ENCODE measurements at places on chromosomes 7 and 10.

DNA sequence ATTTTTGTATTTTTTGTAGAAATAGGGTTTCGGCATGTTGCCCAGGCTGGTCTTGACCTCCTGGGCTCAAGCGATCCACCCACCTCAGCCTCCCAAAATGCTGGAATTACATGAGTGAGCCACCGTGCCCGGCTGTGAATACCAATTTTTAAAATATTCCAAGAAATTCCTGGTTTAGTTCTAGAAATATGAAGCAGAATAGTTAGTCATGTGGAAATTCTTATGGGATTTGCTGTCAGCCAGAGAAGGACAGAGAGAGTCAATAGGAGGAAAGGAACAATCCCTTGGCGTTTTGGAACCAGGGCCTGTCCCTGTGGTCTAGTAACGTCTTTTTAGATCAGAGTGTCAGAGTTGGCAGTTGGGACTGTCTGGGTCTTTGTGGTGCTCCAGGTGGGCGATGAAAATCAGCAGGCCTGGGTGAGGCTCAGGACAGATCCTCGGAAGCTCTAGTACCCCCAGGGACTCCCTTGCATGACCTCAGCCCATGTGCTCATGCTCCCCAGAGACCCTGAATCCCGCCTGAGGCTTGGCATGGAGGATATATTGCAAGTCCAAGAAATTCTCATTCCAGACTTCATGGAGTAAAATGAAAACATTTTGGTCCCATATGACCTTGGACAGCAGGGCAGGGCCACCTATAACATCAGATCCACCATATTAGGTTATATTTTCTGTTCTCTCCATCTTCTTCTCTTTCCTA lies 7.8 kb downstream of the NODAL start:
- DNase-seq, result no peak

DNA sequence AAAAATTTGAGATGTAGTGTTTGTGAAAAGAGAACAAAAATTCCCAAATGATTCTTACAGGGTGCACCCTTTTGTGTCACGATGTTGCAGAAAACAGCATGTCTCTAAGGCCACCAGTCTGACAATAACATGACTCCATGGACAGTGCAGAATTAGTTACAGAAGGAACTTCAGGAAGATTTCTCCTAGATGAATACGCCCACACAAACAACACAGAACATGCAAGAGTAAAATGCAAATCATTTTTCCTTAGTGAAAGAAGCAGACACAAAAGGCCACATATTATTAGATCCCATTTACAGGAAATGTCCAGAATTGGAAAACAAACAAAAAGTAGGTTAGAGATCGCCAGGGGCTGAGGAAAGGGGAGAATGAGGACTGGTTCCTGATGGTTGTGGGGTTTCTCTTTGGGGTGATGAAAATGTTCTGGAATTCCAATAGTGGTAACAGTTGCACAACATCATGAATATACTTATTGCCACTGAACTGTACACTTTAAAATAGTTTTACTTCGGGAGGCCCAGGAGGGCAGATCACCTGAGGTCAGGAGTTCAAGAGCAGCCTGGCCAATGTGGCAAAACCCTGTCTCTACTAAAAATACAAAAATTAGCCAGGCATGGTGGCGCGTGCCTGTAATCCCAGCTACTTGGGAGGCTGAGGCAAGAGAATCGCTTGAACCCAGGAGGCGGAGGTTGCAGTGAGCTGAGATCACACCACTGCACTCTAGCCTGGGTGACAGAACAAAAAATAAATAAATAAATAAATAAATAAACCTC lies 10.2 kb downstream of the ZC3HAV1 start:
- no peak for DNase-seq

DNA sequence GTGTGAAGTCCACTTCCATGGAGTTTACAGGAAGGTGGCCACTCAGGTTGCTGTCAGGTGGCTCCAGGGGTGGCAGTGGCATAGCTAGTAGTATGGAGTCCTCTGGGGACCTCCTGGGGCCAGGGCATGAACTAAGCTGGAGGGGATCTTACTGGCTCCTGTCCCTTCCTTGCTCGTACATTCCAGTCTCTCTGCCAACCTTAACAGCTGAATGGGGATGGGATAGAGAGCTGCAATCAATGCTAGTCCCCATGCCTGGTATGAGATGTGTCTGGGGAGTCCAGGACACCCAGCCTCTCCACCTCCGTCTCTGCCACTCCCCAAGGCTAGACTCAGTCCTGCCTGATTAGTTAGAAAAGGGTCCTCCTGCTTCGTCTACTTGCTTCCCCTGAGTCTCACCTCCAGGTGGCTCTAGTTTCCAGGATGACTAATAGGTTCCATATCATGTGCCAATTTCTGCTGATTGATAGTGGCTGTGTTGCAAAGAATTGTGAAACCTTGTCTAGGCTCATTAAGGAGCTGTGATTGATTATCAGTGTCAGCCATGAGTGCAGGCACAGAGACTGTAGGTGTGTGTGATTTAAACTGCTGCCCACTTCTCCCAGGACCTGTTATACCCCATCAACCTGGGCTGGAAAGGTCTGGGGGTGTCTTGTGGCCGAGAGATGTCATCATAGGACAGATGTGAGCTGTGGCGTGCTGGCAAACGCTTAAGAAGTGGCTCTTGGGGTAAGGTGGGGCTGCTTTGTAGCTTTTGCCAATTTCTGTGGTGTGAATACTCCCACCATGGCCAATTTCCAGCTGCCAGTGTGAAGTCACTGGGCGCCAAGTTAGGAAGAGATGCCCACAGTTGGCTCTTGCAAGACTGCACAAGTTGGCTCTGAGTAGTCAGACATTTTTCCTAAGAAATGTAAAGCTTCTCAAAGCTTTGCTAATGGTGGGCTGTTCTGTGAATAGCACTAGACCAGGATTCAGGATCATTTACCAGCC lies 59.8 kb downstream of the COL13A1 start:
- DNase-seq, result peak; percentile 8

GRCh38 chr10:78914060-78914378 lies 154.7 kb upstream of the ZMIZ1 start:
- DNase-seq, result no peak

DNA sequence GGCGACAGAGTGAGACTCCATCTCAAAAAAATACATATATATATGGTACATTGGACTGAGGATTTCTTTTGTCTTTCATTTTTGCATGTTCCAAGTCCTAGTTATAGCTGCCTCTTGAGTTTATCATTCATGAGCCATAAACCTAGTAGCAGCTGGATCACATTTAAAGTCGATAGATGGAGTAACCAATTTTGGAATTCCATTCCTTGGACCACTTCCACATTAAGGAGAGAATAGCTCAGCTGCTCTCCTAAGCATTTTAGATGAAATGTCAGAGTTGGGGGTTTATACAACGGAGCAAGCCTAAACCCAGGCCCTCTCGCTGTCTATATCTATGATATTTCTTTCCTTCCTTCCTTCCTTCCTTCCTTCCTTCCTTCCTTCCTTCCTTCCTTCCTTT lies 141.2 kb downstream of the LYZL1 start:
- no peak for DNase-seq

DNA sequence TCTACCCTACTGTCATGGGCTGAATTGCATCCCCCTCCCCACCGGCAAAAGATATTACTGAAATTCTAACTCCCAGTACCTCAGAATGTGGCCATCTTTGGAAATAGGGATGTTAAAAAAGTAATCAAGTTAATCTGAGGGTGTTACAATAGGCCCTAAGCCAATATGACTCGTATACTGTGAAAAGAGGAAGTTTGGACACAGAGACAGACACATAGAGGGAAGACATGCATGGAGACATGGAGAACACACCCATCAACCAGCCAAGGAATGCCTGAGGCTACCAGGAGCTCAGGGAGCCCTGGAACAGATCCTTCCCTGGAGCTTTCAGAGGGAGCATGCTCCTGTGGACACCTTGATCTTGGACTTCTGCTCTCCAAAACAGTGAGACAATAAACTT lies 138.2 kb upstream of the ADO start:
- DNase-seq, result no peak

- no peak for DNase-seq
Measured at GRCh38 chr10:77619964-77620703, 17.5 kb downstream of the KCNMA1 start.

GRCh38 chr7:158880973-158881372 lies 24.6 kb downstream of the DYNC2I1 start:
- DNase-seq, result no peak

GRCh38 chr10:63115732-63116383 lies 17.3 kb upstream of the NRBF2 start:
- DNase-seq, result no peak

DNA sequence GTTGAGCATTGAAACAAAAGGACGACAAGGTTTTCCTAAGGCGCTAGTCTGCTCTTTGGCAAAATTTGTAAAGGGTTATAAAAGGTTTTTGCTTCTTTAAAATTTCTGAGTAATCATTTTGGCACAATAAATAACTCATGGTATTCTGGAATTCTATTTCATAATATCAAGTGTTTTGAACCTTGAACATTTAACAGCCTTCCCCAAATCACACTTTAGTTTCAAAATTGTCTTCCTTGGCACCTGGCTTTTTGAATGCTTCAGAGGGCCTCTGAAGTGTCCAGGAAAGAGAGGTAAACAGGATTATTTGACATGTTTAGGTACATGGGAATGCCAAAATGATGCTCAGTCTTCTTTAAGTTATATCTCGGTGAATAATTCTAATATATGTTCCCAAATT lies 220.8 kb downstream of the PHF14 start:
- no peak for DNase-seq

GRCh38 chr7:120828528-120828927 lies 29.4 kb downstream of the TSPAN12 start:
- no peak for DNase-seq

DNA sequence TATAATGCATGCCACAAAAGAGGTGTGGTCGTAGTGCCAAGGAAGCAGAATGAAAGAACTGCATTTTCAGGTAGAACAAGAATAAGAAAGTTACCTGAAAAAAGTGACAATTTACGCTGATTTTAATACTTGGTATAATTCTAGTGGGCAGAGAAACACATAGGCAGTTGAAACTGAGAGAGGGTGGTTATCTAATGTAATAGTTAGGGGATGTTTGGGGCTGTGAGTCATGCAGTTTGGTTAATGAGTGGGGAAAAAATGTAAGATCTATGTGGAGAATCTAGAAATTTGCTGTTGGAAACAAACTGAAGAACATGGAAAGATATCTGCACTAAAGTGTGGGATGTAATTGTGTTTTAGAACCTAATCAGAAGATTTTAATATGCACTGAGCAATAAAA lies 33.7 kb downstream of the ZNF37A start:
- no peak for DNase-seq

DNA sequence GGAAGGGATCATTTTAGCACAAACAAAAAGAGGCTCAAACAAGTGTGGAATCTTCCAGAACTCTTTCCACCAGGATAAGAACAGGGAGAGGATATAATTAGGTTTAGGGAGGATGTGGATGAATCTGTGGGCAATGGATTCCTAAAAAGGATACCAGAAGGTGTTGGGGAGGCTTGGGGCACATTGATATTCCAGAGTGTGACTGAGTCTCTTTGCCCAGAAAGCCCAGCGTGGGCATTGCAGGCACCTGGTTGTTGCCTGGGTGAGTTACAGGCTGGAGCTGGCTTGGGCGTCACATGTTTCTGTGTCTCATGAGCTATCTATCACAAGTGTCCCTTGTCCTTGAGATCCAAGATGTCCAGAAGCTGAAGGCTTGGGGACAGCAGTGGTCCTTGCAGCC lies 3.3 kb downstream of the COL26A1 start:
- DNase-seq, result no peak

GRCh38 chr10:5989756-5990155 lies 12.4 kb upstream of the IL15RA start:
- DNase-seq, result no peak

DNA sequence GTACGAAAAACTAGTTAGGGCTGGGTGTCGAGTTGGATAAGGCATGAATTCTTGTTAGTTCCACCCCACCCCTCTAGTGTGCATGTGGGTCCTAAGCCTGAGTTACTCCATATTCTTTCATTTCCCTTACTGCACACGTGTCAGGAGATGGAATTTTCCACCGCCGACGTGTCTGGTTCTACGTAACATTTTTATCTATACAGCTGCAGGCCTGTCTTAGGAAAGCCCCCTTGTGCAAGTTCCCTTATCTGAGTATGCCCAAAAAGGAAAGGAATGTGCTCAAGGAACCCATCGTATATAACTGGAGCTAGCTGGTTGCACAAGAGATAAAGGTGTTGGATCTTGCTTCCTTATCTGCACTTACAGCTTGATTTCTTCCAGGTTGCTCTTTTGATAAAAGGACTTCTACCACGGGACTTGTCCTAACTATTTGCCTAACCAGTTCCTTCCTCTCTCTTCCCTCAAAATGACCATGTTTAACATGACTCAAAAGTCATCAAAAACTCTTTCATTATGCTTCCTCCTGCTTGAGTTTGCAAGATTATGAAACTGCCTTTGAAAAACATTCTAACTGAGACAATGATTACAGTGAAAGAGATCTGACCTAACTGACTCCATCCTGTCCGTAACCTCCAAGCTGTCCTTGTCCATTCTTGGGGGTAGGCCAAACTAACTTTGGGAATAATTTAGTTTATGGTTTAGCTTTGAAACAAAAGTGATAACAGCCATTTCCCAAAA lies 181.4 kb downstream of the AKR1D1 start:
- DNase-seq, result peak; percentile 99

- DNase-seq, result no peak
Measured at GRCh38 chr10:62582804-62583208, 208.6 kb downstream of the ZNF365 start.

DNA sequence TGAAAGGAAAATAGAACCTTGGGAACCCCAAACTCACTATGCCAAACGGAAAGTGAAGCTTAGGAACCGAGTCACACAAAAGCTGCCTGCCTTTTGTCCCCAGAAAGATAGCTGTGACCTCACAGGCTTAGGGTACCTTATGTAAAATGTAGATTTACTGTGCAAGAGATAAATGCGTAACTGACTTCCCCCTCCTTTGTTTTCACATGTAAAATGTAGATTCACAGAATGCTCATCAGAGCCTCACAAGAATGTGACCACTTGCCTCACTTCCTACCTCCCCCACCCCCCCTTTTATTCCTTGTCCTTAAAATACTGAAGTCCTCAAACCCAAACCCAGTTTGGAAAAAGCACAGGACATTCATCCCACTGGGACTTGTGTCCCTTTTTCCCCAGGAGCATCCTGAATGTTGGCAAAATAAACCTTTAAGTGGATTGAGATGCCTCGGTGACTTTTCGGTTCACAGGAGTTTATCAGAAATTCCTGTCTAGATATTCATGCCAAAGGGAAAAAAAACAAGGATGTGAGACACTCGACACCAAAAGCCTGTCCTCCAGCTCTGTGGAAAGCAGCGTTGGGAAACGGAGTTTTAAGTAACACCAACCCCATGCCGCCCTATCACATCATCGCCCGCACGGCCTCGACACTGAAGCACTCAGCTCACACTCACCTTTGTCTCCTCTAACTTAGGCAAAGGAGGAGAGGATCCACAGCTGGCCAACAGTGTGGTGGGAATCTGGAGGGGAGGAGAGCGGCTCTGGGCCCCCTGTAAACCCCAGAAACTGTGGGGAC lies 45.9 kb downstream of the SVIL start:
- DNase-seq, result no peak

GRCh38 chr7:122014697-122015096 lies 129.4 kb downstream of the AASS start:
- no peak for DNase-seq

GRCh38 chr10:113080925-113081229 lies 130.8 kb downstream of the TCF7L2 start:
- DNase-seq, result no peak

- no peak for DNase-seq
Measured at GRCh38 chr7:94223375-94224084, 171.2 kb upstream of the COL1A2 start.

GRCh38 chr10:99612167-99612831 lies 7.9 kb downstream of the SLC25A28 start:
- no peak for DNase-seq

- DNase-seq, result no peak
Measured at GRCh38 chr10:50470798-50471582, 152.8 kb downstream of the SGMS1 start.

GRCh38 chr7:29989257-29989995 lies at the start of gene SCRN1:
Gene SCRN1 (minus strand): TSS chr7:29989801. CDS start chr7:29969067, 20,734 bp downstream.
- DNase-seq, result peak; percentile 4
